GM12878 (cell line): ENCODE measurements at places on chromosomes 13 and 19.
A peak's percentile ranks its signal among the peaks of the same experiment; 100 is the strongest.

- no peak for DNase-seq
Observed at GRCh38 chr19:38361633-38362075, 12.7 kb upstream of the PSMD8 start.

GRCh38 chr19:10416380-10417257, 3.7 kb upstream of the PDE4A start:
- DNase-seq = peak; percentile 60

- DNase-seq = no peak
Observed at GRCh38 chr13:91946498-91947070, 548.2 kb downstream of the GPC5 start.

DNA sequence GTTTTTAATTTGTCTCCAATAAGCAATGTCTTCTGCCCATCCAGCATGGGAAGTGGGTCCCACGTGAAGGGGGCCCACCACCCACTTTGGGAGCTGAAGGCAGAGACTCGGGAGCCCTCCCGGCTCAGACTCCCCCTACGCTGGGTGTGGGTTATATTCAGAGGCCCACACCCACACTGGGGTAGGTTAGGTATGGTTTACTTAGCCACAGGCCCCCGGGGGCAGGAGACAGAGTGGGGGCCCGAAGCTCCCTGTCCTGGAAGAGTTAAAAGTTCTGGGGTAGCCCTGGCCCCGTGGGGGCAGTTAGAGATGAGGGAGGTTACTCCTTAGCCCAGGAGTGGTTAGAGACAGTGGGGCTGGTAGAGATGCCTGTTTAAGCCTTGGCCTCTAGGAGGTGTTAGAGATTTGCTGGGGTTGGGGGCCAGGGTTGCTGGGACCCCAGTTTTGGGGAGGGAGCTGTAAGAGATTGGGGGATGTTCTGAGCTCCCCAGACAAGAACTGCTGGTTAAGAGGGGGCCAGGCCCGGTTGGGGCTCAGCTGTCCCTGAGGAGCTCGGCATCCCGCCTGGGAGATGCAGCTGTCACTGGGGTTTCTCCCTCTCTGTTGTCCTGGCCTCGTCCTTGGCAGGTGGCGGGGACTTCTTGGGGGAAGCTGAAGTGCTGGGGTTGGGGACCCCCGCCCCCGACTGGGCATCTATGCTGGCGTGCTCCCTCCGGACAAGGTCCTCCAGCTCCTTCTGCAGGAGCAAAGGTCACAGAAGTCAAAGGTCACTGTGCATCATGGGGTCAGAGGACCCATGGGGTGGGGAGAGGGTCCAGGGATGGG, 712 bp upstream of the RINL start:
- DNase-seq = no peak

- no peak for DNase-seq
Observed at GRCh38 chr19:19185853-19186740, 5.9 kb downstream of the BORCS8 start.

DNA sequence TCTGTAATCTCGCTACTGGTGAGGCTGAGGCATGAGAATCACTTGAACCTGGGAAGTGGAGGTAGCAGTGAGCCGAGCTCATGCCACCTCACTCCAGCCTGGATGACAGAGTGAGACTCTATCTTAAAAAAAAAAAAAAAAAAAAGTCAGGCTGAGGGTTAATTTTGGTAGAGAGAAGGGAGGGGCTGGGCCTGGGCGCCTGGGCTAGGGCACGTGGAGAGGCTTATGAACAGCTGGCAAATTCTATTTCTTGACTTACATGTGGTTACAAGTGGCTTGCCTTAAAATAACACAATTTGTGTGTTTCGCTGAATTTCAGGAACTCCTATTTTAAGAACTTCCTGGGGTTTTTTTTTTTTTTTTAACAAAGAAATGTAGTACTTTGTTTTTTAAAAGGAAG, 47.6 kb upstream of the MAP3K10 start:
- no peak for DNase-seq
